ENCODE measurements at places on chromosomes 7 and 10. TPM values are rescaled to one million over a fixed set of nuclear protein-coding genes. Genes with fewer than 3 reads are reported as not detected.

NME8 gene
- total RNA-seq, result 0.73 TPM

GRCh38 chr10:88165849-88166271 lies 302.4 kb downstream of the PTEN start:
- peak; percentile 47 for ATAC-seq

- no peak for ATAC-seq
Observed at GRCh38 chr10:112141292-112141691, 42.3 kb downstream of the GPAM start.

GRCh38 chr7:129494041-129494440 lies 8.3 kb upstream of the SMKR1 start:
- ATAC-seq, result no peak

DNA sequence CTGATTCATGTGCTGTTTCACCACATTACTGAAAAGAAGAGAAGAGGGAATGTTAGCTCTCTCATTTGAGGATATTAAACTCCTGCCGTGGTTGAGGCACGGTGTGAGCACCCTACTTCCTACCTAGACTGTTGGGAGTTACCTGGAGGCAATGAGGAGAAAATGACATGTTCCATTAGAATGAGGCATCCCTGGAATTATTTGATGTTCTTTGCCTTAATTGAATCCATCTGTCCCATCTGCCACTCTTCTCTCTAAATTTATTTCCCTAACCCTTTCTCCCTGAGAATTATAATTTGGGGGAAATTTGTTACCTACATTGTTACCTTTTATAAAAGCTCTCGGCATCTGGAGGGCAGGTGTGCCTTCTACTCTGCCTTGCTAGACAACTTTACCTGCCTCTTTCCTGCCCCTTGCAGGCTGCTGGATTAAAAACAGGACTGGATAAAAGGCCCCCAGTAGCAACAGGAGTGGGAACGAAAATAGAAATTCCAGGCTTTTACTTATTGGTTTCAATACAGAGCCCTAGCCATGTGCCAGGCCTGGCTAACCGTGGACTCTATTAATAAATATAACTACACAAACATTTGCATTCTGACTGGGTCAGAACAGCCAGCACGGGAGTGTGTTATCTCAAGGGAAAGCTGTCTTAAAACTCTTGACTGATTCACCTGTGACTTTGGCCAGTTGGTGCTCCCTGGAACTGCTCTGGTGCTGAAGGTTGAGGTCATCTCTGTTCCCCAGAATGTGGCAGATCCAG lies 4.4 kb upstream of the ATXN7L1 start:
- ATAC-seq, result no peak

DNA sequence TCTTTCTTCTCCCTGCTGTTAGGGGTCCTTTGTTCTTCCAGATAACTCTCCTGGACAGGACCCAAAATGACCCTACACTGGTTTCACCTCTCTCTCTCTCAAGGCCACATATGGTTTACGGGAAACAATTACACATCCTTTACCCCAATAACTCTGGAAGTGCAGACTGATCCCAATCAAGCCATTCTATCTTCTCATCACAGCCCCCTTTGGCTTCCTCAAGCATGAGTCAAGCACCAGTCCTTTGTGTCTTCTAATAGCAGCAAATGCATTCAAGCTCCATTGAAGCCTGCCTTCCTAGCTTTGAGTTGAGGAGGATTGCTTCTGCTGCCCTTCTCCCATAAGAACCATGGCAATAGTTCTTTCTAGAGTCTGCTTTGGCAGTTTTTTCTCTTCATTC lies 20.2 kb downstream of the C10orf67 start:
- no peak for ATAC-seq

DNA sequence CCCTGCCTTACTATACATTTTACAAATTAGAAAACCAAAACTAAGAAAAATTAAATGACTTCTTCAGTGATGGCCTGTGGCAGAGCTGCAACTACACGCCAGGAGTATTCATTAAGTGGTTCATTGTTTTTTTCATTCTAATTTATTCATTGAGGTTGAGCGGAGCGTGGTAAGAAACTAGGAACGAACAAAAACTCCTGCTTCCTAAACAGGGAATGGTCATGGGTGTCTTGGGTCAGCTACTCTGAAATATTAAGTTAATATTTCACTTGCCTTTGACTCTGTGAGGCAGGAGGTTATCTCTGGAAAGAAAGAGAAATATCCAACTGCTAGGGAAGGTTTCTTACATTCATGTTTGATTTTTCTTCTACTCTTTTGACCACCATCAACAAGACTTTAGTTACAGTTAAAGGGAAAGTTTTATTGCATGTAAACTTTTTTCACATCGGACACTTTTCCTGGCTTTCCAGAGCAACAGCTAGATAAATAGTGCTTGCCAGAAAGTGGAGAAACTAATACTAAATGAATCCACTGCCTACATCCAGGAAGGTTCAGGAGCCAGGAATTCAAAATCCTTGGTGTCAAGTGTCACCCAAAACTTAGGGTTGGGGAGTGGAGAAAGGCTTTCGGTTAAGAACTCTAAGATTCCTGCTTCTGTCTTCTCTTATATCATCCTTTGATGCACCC lies 896 bp upstream of the GNG11 start:
- ATAC-seq, result no peak

DNA sequence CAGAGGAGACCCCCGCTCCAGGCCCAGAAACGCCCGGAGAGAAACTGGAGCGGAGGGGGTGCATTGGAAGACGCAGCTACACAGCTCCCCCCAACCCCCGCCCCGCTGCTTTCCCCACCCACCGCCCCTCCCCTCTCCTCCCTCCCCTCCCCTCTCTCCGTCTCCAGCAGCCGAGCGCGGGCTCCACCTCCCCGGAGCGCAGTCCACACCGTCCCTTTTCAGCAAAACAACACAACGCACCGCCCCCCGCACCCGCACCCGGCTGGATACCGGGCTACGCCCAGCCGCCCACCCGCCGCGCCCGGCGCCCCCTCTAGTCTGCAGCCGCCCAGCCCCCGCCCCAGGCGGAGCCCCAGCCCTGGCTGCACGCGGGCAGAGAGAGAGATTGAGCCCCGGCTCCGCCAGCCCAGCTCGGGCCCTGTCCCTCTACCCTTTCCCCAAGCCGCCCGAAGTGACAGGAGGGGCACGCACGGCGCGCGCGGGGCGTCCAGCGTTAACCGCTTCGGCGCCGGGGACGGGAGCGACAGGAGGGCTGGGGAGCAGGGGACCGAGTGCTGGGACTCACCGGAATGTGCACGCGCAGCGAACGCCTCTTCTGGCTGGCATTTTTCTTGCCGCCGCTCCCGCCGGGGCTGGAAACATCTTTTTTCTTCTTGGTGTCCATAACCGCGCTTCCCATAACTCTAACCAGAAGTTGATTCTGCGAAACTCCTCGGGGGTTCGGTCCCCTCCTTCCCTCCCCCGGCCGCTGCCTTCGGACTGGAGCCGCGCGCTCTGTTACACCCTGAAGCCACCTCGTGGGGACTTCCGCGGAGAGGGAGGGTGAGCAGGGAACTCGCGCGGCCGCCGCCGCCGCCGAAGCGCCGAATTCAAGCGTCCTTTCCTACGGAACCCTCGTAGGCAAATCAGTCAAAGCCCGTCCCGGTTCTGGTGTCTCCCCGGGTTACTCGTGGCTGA lies 695 bp downstream of the PRKAG2 start:
- ATAC-seq, result peak; percentile 62

MNX1 gene
- total RNA-seq, result 10.9 TPM

GRCh38 chr10:71383972-71384687 lies 12.6 kb upstream of the CDH23 start:
- peak; percentile 89 for ATAC-seq

DNA sequence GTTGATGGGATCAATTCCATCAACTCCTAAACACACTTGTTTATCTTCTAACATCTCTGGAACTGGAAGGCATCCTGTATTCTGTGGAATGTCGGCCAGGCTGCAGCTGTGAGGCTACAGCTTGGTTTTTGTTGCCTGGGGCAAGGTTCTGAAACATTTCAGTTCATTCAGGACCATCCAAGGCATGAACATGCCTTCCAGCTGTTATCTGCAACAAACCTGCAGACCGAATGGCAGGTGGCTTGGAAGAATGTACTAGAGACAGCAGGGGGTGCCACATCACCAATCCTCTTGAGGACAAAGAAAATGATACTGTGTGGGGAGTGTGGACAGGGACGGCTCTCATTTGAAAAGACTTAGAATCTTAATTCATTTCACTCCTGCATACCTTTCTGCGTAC lies 12.4 kb downstream of the PAPOLB start:
- peak; percentile 22 for ATAC-seq

CLDN15 gene
- 3.8 TPM for total RNA-seq

- ATAC-seq, result no peak
Observed at GRCh38 chr7:2316578-2316977, 2.3 kb upstream of the SNX8 start.

DNA sequence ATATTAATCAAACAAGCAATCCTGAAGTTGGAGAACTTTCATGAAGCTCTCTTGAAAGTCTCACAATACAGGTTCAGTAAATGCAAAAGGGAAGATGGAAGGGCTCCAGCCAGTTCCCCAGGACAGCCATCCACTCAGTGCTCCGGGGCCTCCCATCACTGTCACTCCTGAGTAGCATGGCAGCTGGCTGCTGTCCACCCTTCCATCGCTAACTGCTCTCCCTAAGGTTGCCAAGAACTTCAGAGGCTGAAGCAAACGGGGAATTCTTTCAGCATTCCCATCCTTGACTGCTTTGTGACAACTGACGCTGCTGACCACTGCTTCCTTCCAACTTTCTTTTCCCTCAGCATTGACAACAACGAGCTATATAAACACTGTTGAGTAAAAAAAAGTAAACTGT lies 69.1 kb downstream of the VPS41 start:
- ATAC-seq, result no peak

DNA sequence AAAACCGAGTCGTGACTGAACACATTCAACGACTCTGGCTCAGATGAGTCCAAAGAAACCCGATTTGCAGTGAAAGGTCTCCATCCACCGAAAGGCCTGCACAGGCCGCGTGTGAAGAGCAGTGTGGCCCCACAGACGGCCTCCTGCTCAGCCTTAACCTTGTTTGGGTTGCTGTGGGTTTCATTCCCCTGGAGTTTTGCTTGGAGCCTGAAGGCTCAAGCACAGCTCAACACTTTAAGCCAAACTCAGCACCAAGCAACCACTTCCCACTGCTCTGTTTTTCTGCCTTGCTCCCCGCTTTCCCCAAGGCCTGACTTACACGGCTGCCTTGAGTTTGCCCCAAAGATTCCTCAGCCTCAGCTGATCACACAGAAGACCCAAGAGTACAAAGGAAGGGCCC lies 398.2 kb upstream of the NFE2L3 start:
- no peak for ATAC-seq

- no peak for ATAC-seq
Observed at GRCh38 chr10:56135828-56136227, 225.2 kb downstream of the ZWINT start.

DNA sequence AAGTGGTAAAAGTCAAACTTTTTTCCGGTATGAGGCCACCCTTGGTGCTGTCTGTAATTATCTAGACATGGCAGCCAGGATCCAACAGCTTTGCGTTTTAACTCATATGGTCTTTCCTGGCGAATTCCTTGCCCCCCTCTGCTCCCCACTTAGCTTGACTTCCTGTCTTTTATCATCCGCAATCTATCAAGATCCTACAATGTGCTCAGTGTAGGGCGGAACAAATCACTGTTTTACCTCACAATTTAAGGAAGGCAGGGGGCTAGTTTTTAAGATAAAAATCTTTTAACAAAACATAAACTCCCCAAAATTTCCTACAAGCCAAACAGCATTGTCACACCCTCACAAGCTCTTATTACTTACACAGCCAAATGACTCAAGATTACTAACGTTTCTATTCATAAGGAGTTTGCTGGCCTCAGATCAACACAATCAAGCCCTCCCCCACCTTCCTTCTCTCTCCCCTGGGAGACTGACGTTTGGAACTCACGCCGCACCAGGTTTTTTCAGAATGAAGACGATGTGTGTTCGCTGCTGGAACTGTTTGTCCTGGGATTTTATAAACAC lies 1.3 kb upstream of the CDK14 start:
- no peak for ATAC-seq

DNA sequence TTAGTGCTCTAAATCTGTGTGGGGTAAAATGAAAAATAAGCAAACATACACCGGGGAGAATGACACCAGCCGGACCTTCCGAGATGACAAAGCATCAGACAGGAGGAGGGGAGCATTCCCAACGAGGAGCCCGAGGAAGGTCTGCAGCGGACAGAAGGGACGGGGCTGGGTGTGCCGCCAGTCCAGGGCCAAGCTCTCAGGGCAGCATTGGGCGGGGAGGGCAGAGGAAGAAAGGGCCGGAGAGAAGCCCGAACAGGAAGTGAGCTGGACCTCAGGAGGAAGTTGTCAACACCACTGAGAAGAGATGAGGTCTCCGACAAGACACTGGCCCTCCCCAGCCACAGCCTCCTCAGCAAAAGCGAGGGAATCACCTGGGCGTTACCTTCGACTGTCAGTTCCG lies 182.6 kb upstream of the RNF32 start:
- ATAC-seq, result no peak

- ATAC-seq, result peak; percentile 42
Observed at GRCh38 chr7:149310113-149310836, 48.3 kb downstream of the ZNF783 start.

DNA sequence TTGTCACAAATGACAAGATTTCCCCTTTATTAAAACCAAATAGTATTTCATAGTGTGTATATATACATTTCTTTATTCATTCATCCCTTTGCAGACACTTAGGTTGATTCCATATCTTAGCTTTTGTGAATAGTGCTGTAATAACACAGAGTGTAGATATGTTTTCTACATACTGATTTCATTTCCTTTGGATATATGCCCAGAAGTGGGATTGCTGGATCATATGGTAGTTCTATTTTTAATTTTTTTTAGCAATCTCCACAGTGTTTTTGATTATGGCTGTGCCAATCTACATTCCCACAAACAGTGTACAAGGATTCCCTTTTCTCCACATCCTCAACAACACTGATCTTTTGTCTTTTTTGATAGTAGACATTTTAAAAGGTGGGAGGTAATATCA lies 46.4 kb downstream of the CSTF2T start:
- no peak for ATAC-seq

GATA3 gene
- total RNA-seq, result 1.3 TPM

PVRIG gene
- total RNA-seq, result not detected

DNA sequence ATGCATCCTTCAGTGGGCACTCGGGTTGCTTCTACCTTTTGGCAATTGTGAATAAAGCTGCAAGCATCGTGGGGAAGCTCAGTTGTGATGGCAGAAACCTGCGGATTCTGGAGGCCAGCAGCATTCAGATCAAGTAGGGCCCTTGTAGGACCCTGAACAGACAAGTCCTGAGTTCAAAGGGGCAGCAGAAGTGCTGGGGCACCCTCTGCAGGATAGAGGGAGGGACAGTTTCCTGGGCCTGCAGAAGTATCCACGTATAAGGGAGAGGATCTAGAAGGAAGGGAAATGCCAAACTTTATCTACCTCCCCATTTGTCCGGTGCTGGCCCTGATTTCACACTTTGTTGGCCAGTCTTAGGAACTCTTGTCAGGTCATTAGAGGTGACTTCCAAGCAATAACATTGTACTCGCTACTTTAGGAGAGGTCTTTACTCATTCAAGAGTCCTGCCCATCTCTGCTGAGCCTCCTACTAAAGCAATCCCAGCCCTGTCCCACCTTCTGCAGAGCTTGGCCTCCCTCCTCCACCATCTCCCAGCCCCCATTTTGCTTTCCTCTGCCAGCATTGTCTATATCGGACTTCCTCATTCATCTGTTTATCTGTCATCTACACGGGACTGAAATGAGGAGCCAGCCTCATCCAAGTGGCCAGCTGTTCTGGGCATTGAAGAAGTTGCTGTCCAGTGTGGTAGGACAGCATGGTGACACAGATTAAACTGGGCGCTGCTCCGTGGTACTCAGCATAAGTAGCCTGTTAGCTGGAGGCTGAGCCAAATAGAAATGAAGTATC lies 26.6 kb upstream of the R3HCC1L start:
- ATAC-seq, result no peak
